Stimulated activated CD8-positive, alpha-beta memory T cell treated with anti-CD3 and anti-CD28 coated beads, Interleukin-7, amount 100 ng/mL, for 24 hours (primary cell): ENCODE measurements at places on chromosomes 6 and 20.

- no peak for DNase-seq
Observed at GRCh38 chr6:90859612-90860011, 272.7 kb upstream of the MAP3K7 start.

GRCh38 chr6:154247119-154247861 lies 109.3 kb downstream of the IPCEF1 start:
- no peak for DNase-seq

- DNase-seq, result no peak
Observed at GRCh38 chr6:18363746-18364145, 23.4 kb upstream of the RNF144B start.

DNA sequence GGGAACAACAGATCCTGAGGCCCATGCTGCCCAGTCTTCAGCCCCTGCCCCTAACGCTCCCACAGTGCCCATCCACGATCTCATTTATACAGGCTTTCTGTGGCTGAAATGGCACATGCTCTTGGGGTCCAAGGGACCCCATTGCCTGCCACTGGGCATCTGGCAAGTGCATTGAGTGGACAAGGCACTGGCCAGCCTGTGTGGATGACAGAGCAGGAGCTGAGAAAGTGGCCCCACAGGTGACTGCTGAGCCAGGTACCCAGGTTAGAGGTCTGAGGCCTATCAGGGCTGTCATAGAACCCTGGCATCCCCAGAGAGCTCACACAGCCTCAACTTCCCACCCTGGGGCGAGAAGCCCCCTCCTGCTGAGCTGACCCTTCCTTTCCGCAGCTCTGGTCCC lies 86.0 kb upstream of the NXT1 start:
- no peak for DNase-seq

DNA sequence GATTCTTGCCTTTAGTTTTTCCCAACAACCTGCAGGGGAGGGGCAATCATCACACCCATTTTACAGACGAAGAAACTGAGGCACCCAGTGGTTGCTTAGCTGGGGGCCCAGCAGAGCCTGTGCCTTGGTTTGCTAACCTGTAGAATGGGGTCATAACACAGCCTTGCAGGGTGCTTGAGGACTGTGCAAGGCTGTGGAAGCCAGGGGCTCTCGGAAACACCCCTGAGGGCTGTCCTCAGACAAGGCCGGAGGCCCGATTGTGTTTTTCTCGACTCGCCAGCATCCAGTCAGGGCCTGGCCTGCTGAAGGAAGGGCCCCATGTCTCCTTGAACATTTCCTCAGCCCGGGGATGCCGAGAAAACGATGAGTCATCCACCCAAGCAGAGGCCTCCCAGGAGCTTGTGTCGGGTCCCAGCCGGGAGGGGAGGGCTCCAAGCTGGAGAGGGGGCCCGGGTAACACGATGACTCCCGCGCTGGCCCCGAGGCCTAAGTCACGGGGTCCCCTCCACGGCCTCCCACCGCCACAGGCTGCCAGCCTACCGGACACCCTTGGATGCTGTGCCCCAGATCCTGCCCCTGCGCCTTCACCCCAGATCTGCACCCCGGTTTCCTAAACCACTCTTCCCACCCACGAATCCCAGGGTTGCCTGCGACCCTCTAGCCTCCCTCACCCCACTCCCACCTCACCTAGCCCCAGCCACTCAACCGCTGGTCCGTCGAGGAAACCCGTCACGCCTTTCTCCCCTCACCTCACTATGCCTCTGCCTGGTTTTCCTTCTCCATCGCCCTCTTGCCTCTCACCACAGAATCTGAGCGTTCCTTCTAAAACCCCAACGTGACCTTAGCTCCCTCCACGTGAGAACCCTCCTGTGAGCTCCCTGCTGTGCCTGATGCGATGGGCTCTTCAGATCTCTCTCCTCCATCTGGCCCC lies 10.6 kb downstream of the NOL4L start:
- DNase-seq, result no peak

DNA sequence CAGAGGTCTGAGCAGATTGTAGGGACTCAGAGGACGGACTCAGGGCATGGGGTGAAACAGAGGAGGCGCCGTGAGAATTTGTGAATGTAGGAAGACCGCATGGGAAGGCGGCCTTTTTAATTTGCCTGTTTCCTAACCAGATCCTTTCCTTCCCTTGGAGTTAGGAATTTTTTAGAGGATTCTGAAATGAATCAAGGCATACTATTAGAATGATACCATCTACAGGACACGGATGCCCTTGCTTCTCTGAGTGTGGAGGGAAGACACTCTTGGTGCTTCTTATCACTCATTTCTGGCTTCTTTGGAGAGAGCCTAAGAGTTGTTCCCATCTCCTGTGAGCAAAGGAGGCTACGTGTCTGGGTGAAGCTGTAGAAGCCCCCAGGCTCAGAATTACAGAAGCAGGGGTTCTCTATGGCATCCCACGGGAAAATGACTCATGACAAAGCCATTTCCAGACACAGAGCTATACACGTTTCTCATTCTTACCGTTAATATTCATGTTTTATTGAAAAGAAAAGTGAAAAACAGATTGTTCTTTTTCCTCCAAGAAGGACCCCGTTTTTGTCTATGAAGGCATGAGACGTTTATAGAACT lies 148.5 kb downstream of the EDN3 start:
- DNase-seq, result no peak

DNA sequence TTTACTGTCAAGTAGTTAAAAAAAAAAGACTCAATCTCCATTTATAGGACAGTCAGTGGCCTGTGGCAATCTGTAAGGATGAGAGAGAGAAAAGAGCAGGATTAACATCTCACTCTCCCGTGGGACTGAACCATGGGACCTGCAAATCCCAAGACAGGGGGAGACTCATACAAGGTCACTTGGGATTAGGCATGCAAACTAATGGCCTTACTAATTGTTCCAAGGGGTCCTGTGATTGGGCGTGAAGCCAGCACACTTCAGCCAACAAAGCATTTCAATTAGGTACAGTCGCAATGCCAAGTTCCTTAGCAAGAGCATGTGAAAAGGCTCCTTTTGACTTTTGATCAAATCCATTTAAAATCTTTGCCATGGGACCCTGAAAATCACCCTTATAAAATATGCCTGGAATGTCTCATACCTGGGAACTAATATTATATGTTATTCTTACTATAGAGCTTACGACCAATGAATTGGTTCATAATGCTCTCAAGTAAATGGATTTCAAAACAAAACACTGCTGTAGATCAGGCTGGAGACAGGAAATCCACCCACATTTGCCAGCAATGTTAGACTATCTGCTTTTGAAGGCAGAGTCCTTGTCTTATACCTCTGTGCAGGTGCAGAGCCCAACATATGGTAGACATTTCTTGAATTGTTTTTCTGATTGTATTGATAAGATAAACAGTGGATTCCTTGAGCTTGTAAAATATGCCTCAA lies 412.5 kb downstream of the GJA1 start:
- no peak for DNase-seq

GRCh38 chr20:1477896-1478490 lies 11.3 kb upstream of the NSFL1C start:
- no peak for DNase-seq

GRCh38 chr6:35810971-35811698 lies 6.0 kb downstream of the LHFPL5 start:
- no peak for DNase-seq

GRCh38 chr6:36387440-36388303 lies at the start of gene ETV7:
TSS of gene ETV7 (minus strand) at chr6:36387669. CDS start at chr6:36387541, 128 bp downstream.
- peak; percentile 3 for DNase-seq

- no peak for DNase-seq
Observed at GRCh38 chr6:34485321-34486060, 19.6 kb downstream of the PACSIN1 start.

GRCh38 chr20:32872266-32872665 lies 13.5 kb downstream of the EFCAB8 start:
- no peak for DNase-seq

DNA sequence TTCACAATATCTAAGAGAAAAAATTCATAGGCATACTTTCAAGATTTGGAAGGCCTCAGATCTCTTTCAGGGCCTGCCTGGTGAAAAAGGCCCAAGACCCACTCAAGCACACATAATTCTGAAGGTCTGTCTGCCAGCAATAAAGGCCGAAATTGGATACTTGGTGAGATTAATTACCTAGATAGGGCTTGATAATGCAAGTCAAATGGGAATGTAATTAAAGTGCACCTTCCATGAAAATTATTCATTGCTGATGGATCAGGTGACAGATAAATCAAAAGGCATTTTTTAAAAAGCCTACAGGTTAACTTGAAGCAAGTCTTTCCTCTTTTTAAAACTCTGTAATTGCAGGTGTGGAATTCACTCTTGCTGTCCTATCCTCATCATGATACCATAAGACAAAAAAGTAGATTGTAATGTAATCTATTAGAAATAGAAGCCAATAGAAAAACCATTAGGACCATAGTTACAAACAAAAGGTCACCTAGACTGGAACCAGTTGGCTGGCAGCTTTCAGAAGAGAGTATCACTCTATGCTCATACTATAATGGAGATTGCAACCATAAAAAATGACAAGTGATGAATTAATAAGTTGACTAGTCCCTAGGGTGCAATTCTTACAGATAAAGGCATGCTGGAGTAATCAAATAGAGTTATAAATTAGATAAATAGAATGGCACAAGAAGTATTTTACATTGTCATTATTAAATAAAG lies 77.3 kb downstream of the EPHA7 start:
- DNase-seq, result no peak

- DNase-seq, result peak; percentile 3
Observed at GRCh38 chr6:45378334-45378926, 696 bp upstream of the SUPT3H start.

DNA sequence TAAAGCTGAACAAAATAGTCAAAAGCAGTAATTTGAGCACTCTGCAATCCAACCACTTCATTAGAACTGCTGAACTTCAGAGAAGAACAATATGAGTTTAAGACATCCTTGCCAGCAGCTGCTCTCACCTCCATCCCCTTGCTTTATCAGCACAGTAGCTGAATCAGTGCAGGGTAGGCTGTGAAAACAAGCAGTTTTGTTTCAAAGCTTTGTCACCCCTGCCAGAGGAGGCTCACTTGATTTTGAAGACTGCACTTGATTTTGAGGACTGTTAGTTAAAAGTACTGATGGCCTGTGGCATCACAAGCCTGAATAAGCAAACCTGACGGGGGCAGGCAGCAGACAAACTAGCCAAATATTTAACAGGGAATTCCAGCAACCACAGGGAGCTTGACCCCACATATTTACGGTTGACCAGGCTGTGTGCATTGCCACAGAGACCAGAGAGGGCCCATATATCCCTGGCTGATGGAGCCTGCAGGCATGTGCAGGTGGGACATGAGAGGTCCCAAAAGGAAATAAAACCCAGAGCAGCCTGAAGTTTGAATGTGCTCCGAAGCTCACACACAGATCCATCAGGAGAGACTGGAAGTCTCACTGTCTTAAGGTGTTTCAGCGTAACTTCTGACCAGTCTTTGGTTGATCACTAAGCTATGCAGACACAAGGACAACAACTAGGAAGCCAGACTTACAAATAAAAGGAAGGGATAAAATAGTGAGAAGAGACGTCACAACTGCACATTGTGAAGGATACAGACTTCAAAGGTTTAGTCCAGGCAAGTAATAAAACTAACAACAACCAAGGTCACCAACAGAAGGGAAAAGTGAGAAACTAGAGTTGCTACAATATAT lies 97.4 kb downstream of the PDSS2 start:
- DNase-seq, result no peak

DNA sequence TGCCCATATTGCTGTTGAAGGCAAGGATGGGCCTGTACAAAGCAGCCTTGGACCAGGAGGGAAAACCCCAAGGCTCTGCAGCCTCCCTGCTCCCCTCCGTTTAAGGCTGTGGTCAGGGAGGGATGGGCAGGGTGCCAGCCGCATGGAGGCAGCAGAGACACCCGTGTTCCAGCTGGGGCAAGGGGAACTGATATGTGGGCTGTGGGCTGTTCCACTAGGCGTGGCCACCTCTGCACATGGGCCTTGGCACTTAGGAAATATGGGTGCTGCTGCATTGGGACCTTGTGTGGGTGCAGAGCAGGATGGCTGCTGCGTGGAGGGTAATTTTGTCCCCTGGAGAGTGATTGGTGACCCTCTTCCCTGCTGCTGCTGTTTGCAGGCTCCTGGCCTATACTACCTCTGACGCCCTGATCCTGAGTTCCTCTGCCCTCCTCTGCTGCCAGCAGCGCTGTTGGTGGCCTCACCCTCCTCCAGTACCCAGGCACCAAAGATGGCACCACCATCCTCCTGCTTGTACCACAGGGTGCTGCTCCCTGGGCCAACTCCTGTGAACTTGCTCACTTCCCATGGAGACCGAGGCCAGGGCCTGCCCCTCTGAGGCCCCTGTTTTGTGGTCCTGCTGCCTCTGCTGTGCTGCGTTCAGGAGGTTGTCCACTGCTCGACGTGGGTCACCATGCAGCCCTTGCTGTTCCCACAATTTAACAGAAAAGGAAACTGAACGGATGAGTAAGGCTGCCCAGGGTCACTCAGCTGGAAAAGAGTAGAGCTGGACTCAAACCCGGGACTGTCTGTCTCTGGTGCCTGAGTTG lies 35.3 kb downstream of the PANK2 start:
- no peak for DNase-seq

DNA sequence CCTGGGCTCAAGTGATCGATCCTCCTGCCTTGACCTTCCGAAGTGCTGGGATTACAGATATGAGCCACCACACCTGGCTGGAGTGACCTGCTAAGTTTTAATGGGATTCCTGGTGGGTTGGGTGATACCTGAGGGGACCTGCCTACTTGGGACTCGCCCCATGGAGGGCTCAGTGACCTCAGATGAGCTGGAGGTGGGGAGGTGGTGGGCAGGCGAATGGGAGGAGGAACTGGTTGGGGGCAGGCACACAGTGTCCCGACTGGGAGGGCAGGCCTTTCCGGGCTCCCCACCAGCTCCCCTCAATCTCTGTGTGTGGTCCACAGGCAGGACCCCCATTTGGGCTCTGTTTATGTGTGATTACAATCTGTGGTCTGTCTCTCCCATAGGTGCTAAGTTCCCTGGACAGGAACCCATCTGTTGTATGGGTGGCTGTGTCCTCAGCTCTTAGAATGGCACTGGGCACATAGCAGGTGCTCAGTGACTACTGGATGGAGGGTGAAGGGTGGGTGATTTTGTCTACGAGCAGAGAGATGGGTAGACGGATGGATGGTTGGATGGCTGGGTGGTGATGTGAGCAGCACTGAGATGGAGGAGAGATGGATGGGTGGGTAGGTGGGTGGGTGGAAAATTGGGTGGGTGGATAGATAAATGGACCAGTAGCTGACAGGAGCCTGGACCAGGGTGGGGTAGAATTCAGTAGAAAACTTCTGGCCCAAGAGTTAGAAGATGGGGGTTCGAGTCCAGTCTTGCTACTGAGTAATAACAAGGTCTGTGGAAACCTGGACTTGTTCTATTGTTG lies 23.8 kb downstream of the CEBPB start:
- DNase-seq, result no peak
